ENCODE measurements at places on chromosomes 3 and 15. TPM values are rescaled to one million over a fixed set of nuclear protein-coding genes. Genes with fewer than 3 reads are reported as not detected.

The HTR3E gene
- total RNA-seq, result not detected

The CCR3 gene
- total RNA-seq, result not detected

The PP2D1 gene
- not detected for total RNA-seq

The DPPA2 gene
- total RNA-seq, result not detected

The ADCY5 gene
- total RNA-seq, result 273 TPM

Measured in left ventricle myocardium superior (tissue), 1 donor.